H4 (cell line): ENCODE measurements at places on chromosomes 12 and 14. TPM values are rescaled to one million over a fixed set of nuclear protein-coding genes. Genes with fewer than 3 reads are reported as not detected.

The IL23A gene
- total RNA-seq: 0.23 TPM in 1 of 2 replicates, not detected in the other

The DEGS2 gene
- total RNA-seq: 0.02 and 0.27 TPM in 2 replicates

The SLC6A13 gene
- total RNA-seq: 0.27 TPM in 1 of 2 replicates, not detected in the other

DNA sequence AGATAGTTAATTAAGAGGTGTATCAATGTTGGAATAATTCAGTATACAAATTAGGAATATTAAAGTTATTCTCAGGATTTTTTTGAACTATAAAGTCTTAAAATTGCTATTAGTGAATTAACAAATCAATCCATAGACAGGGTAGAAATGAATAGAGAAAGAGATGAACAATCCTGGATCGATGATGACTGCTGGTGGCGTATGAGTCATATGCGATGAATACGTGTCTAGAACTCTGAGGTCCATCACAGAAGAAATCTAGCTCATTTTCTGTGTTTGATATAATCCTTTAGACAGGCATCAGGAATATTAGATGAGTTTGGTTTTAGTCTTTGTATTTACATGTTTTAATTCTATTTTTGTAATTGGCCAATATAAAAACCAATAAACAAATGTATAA, 85.4 kb upstream of the RTL1 start:
- DNase-seq: no peak

The CLEC9A gene
- total RNA-seq: not detected in 2 replicates

The GPATCH2L gene
- total RNA-seq: 25.7 and 33.6 TPM in 2 replicates

The IL31 gene
- not detected in 2 replicates for total RNA-seq

The SLC41A2 gene
- 11.7 and 24.0 TPM in 2 replicates for total RNA-seq

DNA sequence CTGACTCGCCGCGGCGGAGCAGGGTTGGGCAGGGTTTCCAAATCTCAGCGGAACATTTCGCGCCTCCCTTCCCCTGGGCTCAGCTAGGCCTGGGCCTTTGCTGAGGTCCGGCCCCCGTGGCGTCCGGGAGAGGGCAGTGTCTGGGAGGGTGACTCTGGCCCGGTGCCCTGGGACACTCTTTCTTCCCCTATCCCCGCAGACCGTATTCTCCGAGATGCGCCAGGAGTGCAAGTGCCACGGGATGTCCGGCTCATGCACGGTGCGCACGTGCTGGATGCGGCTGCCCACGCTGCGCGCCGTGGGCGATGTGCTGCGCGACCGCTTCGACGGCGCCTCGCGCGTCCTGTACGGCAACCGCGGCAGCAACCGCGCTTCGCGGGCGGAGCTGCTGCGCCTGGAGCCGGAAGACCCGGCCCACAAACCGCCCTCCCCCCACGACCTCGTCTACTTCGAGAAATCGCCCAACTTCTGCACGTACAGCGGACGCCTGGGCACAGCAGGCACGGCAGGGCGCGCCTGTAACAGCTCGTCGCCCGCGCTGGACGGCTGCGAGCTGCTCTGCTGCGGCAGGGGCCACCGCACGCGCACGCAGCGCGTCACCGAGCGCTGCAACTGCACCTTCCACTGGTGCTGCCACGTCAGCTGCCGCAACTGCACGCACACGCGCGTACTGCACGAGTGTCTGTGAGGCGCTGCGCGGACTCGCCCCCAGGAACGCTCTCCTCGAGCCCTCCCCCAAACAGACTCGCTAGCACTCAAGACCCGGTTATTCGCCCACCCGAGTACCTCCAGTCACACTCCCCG, 3.0 kb downstream of the WNT1 start:
- DNase-seq: no peak

DNA sequence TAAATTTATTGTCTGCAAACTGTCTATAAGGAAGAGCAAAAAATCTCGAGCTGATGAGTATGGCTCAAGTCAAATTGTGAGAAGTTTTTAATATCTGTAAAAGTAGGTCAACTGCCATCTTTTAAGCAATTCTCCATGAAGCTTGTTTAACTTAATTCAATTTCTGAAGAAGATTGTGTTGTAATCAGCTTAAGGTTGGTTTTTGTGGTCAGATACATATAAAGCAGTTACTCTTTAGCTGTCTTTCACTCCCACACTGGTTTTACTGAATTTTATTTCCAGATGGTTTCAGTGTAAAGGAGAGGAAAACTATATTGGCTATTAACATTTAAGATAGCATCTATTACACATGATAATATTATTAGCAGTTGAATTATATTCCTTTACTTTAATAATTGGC, 1165.1 kb downstream of the SLC16A7 start:
- no peak for DNase-seq

DNA sequence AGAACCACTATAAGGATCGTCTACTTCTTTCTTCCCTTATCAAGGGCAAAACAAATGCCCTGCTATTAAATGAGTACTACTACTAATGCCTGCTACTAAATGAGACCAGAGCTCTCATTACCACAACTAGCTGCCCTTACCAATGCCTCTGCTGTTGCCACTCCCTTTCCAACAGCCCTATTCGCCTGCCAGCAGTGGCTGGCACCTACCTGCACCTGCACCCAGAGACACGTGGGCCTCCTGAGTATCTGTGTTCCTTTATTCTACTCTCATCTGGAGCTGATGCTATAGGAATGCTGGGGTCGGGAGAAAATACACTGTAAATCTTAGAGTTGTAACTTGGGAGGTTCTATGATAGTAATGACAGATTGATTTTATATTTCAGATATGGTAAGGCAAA, 174.7 kb downstream of the SLC2A13 start:
- DNase-seq: no peak

- DNase-seq: no peak
Measured at GRCh38 chr14:85663256-85663655, 133.3 kb downstream of the FLRT2 start.

GRCh38 chr12:124909831-124910560, 4.5 kb downstream of the UBC start:
- DNase-seq: peak; percentile 59
